ENCODE measurements at places on chromosomes 12 and 14. TPM values are rescaled to one million over a fixed set of nuclear protein-coding genes. Genes with fewer than 3 reads are reported as not detected.
A peak's percentile ranks its signal among the peaks of the same experiment; 100 is the strongest.

Gene KIF5A
- total RNA-seq: 1.3 TPM

Gene SOAT2
- 0.63 TPM for total RNA-seq

Gene RNASE3
- 0.57 TPM for total RNA-seq

Gene RERGL
- total RNA-seq: 30.6 TPM

Gene ALG10B
- 7.8 TPM for total RNA-seq

Gene TCL1A
- not detected for total RNA-seq

Gene RAD51AP1
- 1.2 TPM for total RNA-seq

Gene KLHL33
- total RNA-seq: 1.3 TPM

Gene KRT73
- total RNA-seq: not detected

Gene SERPINA10
- not detected for total RNA-seq

Gene KLRC3
- not detected for total RNA-seq

Gene OR6C2
- total RNA-seq: not detected

Gene RPL10L
- total RNA-seq: not detected

Gene BCL7A
- 6.2 TPM for total RNA-seq

Gene TSPAN8
- total RNA-seq: 1.4 TPM

Gene DRAM1
- 37.4 TPM for total RNA-seq

Gene TEX22
- total RNA-seq: 1.2 TPM

Gene AQP6
- not detected for total RNA-seq

Gene LRP1
- 517 TPM for total RNA-seq

DNA sequence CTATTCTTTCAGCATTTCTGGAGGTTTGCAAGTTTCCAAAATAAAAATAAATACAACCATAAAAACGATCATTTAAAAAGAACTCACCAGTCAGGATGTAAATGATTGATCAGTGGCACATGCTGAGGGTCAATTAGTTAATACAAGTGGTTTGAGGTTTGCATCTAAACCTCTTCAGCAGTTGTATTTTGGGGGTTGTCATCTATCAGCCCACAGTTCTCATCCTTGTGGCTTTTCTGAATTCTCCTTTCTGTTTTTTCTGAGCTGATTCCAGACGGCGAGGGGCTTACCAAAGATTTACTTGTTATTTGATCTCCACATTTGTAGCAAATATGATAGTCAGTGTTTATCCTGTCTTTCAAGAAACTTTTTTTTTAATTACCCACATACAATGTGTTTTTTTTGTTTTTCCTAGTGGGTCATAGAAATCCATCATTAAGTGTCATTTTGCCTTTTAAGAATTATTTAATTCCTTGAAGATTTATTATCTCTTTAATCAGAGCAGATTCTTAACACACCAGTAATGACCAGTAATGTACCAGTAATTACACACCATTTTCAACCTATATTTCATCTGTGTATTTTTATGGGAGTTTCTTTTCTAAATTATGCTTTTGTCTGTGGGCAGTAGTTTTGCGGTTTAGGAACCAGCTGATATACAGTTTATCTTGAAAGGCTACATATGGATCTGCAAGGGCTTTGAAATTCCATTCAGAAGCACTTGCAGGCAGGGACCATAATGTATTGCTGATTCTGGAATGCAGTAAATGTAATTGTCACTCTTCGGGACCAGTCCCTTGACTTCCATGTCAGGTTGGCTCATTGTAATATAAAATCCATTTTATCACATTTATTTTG, 56.3 kb upstream of the DAAM1 start:
- DNase-seq: no peak

- DNase-seq: peak; percentile 59
Measured at GRCh38 chr14:30223385-30223785, 295.7 kb upstream of the PRKD1 start.

GRCh38 chr14:69887740-69888657, 8.8 kb downstream of the SMOC1 start:
- DNase-seq: no peak

DNA sequence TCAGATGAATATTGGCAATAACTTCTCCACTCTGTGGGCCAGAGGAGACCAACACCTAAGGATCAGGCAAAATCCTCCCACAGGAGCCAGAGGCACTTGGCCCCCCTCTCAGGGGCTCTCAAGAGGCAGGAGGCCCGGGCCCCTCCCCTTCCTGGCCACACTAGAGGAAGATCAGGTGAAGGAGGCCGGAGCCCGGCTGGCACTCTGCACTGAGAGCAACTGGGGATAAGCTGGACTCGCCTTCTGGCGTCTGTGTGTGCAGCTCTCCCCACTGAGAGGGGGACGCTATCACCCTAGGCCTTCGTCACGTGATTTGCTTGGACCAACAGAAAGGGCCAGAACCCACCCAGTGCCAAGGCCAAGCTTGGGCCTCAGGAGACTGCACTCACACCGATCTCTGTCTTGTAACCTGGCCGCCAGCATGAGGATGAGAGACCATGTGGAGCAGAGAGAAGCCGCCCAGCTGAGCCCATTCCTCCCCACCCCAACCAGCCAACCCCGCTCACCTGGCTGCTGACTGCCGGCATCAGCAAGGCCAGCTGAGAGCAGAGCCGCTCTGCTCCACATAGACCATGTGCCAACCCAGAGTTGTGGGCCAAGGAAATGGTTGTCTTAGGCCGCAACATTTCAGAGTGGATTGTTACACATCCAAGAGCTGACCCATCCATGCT, 64.0 kb downstream of the NOC4L start:
- no peak for DNase-seq

DNA sequence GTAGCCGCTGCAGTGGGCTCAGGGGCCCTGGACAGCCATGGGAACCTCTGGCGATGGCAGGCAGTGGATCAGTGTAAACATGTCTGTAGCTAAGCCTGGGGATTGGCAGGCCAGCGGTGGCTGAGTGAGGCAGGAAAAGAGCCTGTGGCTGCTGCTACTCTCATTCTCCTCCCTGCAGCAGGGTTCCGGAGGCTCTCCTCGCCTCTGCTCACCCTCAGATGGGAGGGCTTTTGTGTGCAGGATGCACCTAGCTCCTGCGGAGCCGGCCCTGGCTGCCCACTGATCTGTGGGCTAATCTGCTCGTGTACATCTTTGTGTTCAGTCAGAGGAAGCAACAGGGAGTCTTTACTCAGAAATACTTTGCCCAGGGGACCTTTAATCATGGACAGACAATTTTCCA, 59.5 kb downstream of the GALNT8 start:
- no peak for DNase-seq

- no peak for DNase-seq
Measured at GRCh38 chr12:125860672-125861288, 795.5 kb downstream of the AACS start.

DNA sequence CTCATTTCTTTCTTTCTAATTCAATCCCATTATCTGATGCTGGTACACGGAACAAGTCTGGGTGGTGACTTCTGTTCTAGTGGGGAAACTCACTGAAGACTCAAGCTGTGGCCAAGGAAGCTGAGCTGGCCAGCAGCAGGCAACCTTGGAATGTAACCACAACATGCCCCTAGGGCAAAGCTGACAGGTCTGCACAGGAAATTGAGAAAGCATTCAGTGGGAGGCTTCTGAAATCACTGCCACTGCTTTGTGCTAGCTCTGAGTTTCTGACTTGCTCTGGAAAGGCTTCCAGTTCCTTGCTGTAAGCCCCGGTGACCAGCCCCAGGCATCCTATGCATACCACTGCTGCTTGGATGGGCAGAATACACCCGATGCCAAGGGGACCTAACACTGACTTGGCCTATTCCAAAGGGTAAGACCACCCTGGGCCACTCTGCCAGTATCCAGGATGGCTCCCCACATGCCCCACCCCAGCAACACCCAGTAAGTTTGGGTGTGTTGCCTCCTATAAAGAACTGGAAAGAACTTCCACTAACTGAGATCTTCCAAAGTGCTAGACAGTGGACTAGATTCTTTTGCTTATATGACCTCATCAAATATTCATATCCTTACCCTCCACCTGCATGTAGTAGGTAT, 84.5 kb upstream of the CDKN3 start:
- no peak for DNase-seq

GRCh38 chr12:53255996-53256395, 12.1 kb upstream of the ESPL1 start:
- DNase-seq: no peak

- DNase-seq: no peak
Measured at GRCh38 chr12:124848621-124849380, 14.9 kb downstream of the SCARB1 start.

- no peak for DNase-seq
Measured at GRCh38 chr12:95214466-95214865, 2.8 kb downstream of the FGD6 start.

DNA sequence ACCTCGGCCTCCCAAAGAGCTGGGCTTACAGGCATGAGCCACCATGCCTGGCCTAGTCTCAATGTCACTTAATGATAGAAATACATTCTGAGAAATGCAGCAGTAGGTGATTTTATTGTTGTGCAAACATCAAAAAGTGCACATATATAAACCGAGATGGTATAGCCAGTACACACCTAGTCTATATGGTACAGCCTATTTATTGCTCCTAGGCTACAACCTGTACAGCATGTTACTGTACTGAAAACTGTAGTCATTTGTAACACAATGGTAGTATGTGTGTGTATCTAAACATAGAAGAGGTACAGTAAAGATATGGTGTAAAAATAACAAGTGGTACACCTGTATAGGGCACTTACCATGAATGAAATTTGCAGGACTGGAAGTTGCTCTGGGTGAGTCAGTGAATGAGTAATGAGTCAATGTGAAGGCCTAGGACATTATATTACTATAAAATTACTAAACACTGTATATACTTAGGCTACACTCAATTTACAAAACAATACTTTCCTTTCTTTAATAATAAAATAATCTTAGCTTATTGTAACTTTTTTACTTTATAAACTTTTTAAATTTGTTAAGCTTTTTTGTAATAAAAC, 166.7 kb upstream of the SYT1 start:
- DNase-seq: no peak

- peak; percentile 95 for DNase-seq
Measured at GRCh38 chr12:67441736-67442346, 172.7 kb downstream of the CAND1 start.

Data from aorta (tissue), 5 donors.